Peyer's patch (tissue), 4 donors: ENCODE measurements at places on chromosomes 13 and 19. TPM values are rescaled to one million over a fixed set of nuclear protein-coding genes. Genes with fewer than 3 reads are reported as not detected.

DNA sequence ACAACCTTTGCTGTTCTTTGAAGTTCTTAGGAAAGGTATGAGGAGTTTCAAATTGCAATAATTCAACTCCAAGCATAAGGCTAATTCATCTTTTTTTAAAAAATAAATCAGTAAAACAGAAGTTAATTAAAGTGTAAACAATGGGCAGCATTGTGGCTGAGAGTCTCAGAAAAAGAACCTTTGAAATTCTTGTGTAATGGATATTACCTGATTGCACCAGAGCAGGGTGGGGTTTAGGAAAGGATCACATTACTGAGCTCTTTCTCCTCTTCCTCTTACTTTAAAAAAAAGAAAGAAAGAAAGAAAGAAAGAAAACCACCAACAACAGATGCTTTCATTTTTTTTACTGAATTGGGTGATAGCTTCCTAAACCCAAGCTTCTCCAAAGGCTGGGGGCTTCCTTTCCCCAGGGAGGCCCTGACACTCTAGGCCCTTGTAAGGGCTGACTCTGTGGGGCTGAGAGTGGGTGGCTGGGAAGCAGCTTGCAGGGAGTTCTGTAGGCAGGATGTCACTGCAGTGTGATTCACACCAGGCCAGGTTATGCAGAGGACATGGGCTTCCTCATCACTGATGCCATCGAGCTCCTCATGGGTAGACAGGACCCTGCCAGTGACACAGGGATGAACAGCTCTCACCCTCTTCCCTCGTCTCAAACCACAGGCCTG lies 564.5 kb downstream of the FGF9 start:
- H3K27me3 ChIP-seq: no peaks in the 10 kb centered on the region
- no peak overlapping the region for H3K4me3 ChIP-seq
- H3K27ac ChIP-seq: no peak overlapping the region
- H3K4me1 ChIP-seq: no peaks in the 10 kb centered on the region

DNA sequence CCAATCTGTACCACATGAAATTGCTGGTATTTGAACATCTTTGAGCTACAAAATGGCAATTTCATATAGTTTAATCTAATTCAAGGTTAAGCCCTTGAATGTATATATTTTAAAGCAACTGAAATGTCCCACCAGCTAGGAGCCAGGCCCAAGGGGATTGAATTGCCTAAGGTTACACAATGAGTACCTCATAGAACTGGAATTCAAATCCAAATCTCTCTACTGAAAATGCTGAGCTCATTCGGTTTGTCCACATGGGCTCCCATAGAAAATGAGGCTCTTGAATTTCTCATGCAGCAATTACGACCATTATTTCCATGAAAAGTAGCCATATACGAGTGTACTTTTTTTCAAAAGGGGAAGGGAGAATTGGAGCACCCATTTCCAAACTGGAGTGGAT lies 31.5 kb upstream of the FNDC3A start:
- no peaks in the 10 kb centered on the region for H3K27me3 ChIP-seq
- no peak for DNase-seq
- no peak overlapping the region for H3K27ac ChIP-seq
- no peak overlapping the region for H3K4me3 ChIP-seq
- no peaks in the 10 kb centered on the region for H3K4me1 ChIP-seq
- H3K36me3 ChIP-seq: no peaks in the 10 kb centered on the region

DNA sequence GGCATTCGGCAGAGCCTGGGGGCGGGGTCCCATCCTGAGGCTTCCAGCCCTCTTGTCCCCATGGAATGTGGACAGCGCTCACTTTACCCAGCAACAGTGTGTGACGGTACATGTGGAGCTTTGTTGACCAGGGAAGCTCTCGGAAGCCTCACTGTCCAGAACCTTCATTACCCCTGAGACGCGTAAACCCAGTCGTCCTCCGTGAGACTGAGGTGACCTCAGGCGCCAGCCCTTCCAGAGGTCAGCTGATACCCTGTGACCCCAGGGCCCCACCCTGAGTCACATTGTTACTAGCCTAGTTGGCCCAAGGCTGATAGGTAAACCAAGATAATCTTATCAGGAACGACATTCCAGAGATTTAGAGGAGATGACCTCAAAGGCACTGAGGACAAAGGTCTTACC lies 10.2 kb upstream of the TMEM160 start:
- H3K27me3 ChIP-seq: no peaks in the 10 kb centered on the region
- no peak overlapping the region for H3K27ac ChIP-seq
- no peak overlapping the region for H3K4me3 ChIP-seq
- DNase-seq: no peak
- H3K4me1 ChIP-seq: no peaks in the 10 kb centered on the region

- H3K27me3 ChIP-seq: no peaks in the 10 kb centered on the region
- H3K4me1 ChIP-seq: no peaks in the 10 kb centered on the region
- H3K4me3 ChIP-seq: no peak overlapping the region
These were observed 232.4 kb downstream of the LHFPL6 start for GRCh38 chr13:39370554-39370953.

GRCh38 chr19:9008667-9009066 lies 1.5 kb downstream of the MUC16 start:
- DNase-seq: no peak
- no peak overlapping the region for H3K4me3 ChIP-seq
- no peaks in the 10 kb centered on the region for H3K36me3 ChIP-seq
- no peak overlapping the region for H3K27ac ChIP-seq
- no peaks in the 10 kb centered on the region for H3K4me1 ChIP-seq
- no peaks in the 10 kb centered on the region for H3K27me3 ChIP-seq

DNA sequence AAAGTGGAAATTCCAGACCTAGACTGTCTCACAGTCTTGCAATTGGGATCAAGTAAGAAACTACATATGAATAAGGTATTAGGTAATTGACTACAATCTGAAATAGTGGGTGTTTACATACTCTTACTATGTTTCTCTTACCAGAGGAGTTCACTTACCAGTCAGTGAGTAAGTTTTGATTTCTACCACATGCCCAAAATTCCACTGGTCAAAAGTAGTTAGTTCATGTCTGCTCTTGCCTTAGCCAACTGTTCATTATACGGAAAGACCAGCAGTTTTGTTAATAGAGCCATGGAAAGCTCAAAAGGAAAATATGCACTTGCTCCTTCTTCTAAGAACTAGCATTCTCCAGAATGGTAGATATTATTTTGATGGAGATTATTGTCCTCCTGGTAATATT lies 490.8 kb downstream of the RFC3 start:
- no peaks in the 10 kb centered on the region for H3K4me1 ChIP-seq
- H3K36me3 ChIP-seq: no peaks in the 10 kb centered on the region
- no peak for DNase-seq
- H3K4me3 ChIP-seq: no peak overlapping the region
- no peak overlapping the region for H3K27ac ChIP-seq

- no peak overlapping the region for H3K27ac ChIP-seq
- H3K4me3 ChIP-seq: no peak overlapping the region
- H3K36me3 ChIP-seq: peaks cover 69% of the 10 kb centered on the region
- no peaks in the 10 kb centered on the region for H3K27me3 ChIP-seq
These were observed 23.2 kb downstream of the HSPH1 start for GRCh38 chr13:31138515-31138914.

DNA sequence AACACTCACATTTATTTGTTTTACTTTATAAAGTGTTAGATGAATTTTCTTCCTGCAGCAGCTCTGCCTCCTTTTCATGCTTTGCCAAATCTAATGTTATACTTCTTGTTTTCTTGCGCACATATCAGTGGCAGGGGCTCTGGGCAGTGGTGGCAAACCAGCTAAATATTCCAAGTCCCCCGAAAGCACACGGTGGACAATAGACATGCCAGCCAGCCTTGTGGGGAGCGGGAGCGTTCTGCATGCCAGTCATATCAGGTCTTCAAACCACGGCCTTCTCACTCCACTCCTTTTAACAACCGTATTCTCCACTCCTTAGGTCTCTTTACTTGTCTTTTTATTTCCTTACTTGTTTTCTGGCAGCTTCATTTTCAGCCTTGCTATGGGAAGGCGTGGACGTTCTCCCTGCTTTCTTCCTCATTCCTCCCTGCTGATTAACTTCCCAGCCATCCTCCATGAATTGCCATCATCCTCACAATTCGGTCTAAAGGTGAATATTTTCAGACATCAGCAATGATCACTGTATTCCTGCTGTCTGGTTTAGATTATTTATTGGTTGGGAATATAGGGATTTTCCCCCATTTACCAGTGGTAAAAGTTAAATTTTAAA lies 77.1 kb upstream of the WASF3 start:
- H3K27ac ChIP-seq: peak overlapping the region; percentile 69
- no peak overlapping the region for H3K4me3 ChIP-seq
- H3K27me3 ChIP-seq: no peaks in the 10 kb centered on the region
- H3K4me1 ChIP-seq: no peaks in the 10 kb centered on the region
- no peaks in the 10 kb centered on the region for H3K36me3 ChIP-seq
- DNase-seq: no peak

DNA sequence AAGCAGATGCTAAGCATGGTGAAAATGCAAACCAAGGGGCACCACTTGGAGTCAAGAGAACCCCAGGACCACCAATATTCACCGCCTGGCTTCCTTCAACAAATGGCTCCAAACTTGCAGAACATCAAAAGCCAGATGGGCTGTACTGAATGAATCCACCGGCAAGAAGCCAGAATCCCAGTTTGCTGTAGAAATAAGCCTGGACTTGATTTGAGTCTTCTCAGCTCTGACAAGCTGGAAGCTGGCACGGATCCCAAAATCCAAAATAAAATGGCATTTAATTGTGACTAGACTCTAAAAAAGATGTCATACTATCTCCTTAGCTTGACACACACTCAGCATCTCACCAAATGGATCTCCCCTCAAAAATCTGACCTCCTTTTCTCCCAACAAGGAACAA lies 11.9 kb downstream of the EFNB2 start:
- no peaks in the 10 kb centered on the region for H3K27me3 ChIP-seq
- peaks cover 4% of the 10 kb centered on the region for H3K4me1 ChIP-seq
- H3K4me3 ChIP-seq: no peak overlapping the region
- no peak for DNase-seq

GRCh38 chr13:53848366-53848961 lies 819.9 kb downstream of the OLFM4 start:
- H3K4me3 ChIP-seq: no peak overlapping the region
- H3K27me3 ChIP-seq: no peaks in the 10 kb centered on the region
- H3K36me3 ChIP-seq: no peaks in the 10 kb centered on the region
- no peaks in the 10 kb centered on the region for H3K4me1 ChIP-seq
- DNase-seq: no peak

- H3K4me1 ChIP-seq: no peaks in the 10 kb centered on the region
- no peak overlapping the region for H3K27ac ChIP-seq
- no peak overlapping the region for H3K4me3 ChIP-seq
- no peaks in the 10 kb centered on the region for H3K36me3 ChIP-seq
- no peaks in the 10 kb centered on the region for H3K27me3 ChIP-seq
These were observed 251.6 kb downstream of the KLF5 start for GRCh38 chr13:73310366-73310765.

DNA sequence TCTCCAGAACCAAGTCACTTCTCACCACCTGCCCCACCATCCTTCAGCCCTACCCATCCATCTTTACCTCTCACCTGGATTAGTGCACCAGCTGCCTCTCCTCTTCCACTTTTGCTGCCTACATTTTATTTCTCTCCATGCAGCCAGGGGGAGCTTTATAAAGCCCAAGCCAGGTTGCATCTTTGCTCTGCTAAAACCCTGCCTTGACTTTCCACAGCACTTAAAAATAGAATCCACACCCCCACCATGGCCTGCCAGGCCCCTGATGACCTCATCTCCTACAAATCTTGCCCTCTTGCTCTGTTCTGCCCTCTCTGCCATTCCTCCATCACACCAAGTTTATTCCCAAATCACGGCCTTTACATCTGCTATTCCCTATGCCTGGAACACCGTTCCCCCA lies 1.8 kb downstream of the HOOK2 start:
- H3K4me1 ChIP-seq: no peaks in the 10 kb centered on the region
- peaks cover 24% of the 10 kb centered on the region for H3K36me3 ChIP-seq
- no peak overlapping the region for H3K27ac ChIP-seq
- no peak for DNase-seq

DNA sequence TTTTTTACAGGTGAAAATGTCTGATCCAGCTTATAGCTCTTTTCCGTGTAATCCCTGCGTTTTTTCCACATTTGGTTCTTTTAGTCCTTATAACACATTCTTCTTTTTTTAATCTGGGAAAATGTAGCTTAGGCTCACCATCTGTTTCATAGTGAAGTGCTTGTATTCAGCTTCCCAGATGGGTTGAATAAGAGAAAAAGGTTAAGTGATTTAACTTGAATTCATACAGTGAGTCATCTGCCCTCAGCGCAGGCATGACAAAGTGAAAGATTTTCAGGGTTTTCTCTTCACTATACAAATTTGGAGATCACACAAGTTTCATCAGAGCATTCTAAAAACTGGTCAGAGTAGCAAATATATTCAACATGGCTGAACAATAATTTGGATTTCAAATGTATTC lies 224.8 kb downstream of the SPRY2 start:
- no peaks in the 10 kb centered on the region for H3K4me1 ChIP-seq
- no peak for DNase-seq
- H3K4me3 ChIP-seq: no peak overlapping the region
- no peak overlapping the region for H3K27ac ChIP-seq

DNA sequence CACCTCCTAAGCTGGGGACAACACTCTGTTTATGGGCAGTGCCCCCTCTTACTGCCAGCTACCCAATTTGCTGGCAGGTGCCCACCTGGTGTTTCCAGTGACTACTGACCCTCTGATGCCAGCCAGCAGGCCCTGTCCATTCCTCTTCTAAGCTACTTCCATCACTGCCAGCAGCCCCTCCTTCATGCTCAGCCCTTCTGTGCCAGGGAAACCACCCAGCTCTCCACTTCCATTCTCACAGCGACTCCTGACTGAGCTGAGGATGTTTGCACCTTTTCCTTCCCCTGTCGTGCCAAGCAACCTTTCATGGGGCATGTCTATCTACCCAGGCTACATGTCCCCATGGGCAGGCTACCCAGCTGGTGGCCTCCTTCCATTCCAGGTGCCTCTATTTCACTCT lies 24.0 kb upstream of the ZNF492 start:
- no peaks in the 10 kb centered on the region for H3K27me3 ChIP-seq
- no peak overlapping the region for H3K4me3 ChIP-seq
- no peak for DNase-seq
- no peak overlapping the region for H3K27ac ChIP-seq

DNA sequence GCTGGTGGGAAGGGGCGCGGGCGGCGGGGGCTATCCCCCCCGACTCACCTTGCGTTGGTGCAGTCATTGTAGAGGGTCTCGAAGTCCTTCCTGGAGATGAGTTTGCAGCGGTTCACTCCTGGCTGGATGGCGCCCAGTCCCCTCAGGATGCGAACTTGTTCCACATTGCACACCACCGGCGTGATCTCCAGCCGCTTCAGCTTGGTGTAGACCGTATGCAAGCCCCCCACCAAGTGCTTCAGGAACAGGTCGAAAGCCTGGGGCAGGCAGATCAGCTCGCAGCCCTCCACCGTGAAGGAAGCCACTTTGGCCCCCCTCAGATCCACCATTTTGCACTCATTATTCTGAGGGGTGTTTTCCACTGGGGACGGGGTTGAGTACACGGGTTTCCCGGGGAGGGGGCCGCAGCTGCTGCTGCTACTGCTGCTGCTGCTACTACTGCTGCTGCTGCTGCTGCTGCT lies 1.1 kb downstream of the DACH1 start:
- peak overlapping the region; percentile 92 for H3K27ac ChIP-seq
- no peaks in the 10 kb centered on the region for H3K4me1 ChIP-seq
- no peaks in the 10 kb centered on the region for H3K27me3 ChIP-seq
- H3K4me3 ChIP-seq: peak overlapping the region; percentile 88

GRCh38 chr19:17052439-17052838 lies 22.8 kb downstream of the HAUS8 start:
- H3K4me1 ChIP-seq: no peaks in the 10 kb centered on the region
- no peaks in the 10 kb centered on the region for H3K27me3 ChIP-seq
- H3K36me3 ChIP-seq: no peaks in the 10 kb centered on the region
- no peak overlapping the region for H3K4me3 ChIP-seq
- DNase-seq: peak; percentile 61

ZNF132 gene
- 8.7 TPM for total RNA-seq

ZNF296 gene
- not detected for total RNA-seq

C19orf67 gene
- total RNA-seq: not detected

KLK15 gene
- total RNA-seq: not detected

ADGRE3 gene
- not detected for total RNA-seq

RYR1 gene
- 4.6 TPM for total RNA-seq

IL17D gene
- total RNA-seq: not detected

ZNF829 gene
- 1.7 TPM for total RNA-seq

ZIK1 gene
- 0.54 TPM for total RNA-seq
